ENCODE measurements at places on chromosomes 4 and X. TPM values are rescaled to one million over a fixed set of nuclear protein-coding genes. Genes with fewer than 3 reads are reported as not detected.

- DNase-seq, result no peak
These were observed 349.5 kb downstream of the ZIC3 start for GRCh38 chrX:137915466-137915865.

Gene NSUN7
- total RNA-seq, result 0.14 TPM

- no peak for DNase-seq
These were observed at the start of gene SOX3 for GRCh38 chrX:140504371-140505324. SOX3 (minus strand) TSS chrX:140505069; CDS start chrX:140505060, 9 bp downstream.

GRCh38 chr4:15753786-15754185 is 24.3 kb upstream of the CD38 start:
- no peak for DNase-seq

GRCh38 chrX:11193035-11193469 is 81.9 kb downstream of the HCCS start:
- DNase-seq, result no peak
